Activated CD4-positive, alpha-beta T cell treated with anti-CD3 and anti-CD28 coated beads, Interleukin-2, amount 50 U/mL, for 48 hours (primary cell): ENCODE measurements at places on chromosomes 3 and 15.

DNA sequence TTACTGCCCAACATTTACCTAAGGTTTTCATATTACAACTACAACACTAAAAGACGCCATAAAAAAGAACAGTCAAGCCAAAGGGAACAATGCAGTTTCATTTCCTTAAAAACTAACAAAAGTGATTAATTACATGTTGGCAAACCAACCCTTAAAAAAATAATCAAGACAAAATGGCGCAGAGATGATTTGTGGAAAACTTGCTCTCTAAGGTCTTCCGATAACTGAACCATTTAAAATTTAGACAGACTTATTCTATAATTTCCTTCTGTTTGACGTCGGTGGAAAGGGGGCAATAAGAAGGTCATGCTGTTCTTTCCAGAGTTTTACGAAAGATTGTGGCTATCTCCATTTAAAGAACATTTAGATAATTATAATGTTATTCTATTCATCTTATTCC is 87.6 kb downstream of the RYK start:
- DNase-seq: no peak

DNA sequence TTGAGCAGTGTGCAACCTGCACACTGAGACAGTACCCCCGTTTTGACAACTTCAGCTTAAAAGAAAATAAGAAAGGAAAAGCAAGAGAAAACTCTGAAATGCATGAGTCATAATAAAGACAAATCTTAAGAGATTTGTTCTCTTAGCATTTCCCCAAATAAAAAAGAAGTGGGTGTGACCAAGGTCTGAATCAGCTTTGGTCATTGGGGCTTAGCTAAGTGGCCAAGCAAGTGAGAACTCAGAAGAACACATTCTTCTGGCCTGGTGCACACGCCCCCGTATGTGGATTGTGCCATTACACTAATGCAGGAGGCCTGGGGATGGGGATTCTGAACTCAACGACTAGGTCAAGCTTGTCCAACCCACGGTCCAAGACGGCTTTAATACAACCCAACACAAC is 56.9 kb upstream of the PDZRN3 start:
- DNase-seq: no peak

DNA sequence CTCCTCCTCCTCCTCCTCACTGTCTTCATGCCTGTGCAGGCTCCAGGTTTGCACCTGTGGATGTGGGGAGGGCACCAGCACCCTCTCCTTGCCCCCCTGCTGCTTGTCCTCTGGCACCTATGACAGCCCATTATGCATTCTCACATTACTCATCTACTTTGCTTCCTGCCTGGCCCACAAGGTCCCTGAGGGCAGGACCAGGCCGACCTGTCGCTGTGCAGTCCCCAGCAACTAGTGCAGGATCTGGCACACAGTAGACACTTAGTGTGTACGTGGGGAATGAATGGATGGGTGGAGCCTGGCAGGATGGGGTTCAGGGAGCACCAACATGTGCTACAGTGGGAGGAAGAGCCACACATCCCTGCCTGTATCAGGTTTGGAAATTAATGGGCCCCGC is 58.3 kb upstream of the TMEM115 start:
- no peak for DNase-seq

- no peak for DNase-seq
These were observed 28.9 kb downstream of the GNB5 start for GRCh38 chr15:52162260-52162659.

GRCh38 chr3:127258733-127259132 is 29.1 kb downstream of the PRR20G start:
- no peak for DNase-seq
